Trophoblast cell (in vitro differentiated cells and primary cell): ENCODE measurements at places on chromosomes 7 and 10.

DNA sequence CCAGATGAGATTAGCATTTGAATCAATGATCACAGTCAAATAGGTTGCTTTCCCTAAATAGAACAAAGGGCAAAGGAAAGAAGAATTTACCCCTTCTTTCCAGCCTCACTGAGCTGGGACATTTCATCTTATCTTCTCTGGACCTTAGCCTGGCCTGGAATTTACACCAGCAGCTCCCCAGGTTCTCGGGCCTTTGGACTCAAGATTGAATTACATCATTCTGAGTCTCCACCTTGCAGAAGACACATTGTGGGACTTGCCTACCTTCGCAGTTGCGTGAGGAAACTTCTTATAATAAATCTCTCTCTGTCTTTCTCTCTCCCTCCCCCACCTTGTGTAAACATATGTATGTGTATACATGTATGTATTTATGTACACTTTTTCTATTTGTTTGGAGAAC lies 732.4 kb downstream of the IPMK start:
- no peaks in the 10 kb centered on the region for H3K36me3 ChIP-seq
- no peak overlapping the region for H3K4me3 ChIP-seq
- no peak for DNase-seq
- no peaks in the 10 kb centered on the region for H3K27me3 ChIP-seq
- no peaks in the 10 kb centered on the region for H3K4me1 ChIP-seq

DNA sequence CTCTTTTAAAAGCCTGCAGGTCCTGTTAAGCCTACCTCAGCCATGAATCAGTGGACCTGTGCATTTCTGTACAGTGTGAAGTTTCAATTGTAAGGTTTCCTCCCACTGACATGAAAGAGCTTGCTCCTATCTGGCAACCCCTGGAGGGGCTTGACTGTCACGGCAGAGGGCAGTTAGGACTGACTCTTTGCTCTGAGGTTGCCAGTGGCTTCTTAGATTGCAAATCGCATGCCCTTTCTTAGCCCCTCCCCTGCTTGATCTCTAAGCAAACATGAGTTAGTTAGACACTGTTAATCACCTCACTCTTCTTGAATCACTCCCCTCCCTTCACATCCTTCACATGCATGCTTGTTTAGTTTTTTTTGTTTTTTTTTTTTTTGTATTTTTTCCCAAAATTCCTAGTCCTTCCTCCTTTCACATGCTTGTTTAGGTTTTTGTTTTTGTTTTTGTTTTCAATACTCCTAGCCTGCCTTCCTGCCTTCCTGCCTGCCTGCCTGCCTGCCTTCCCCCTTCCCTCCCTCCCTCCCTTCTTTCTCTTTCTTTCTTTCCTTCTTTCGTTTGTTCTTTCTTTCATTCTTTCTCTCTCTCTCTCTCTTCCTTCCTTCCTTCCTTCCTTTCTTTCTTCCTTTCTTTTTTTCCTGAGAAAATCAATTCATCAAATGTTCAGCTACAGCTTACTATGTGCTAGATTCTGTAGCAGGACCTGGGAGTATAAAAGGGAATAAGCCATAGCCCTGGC lies 6.0 kb upstream of the HIPK2 start:
- H3K4me1 ChIP-seq: no peaks in the 10 kb centered on the region
- DNase-seq: no peak
- H3K4me3 ChIP-seq: no peak overlapping the region
- H3K36me3 ChIP-seq: no peaks in the 10 kb centered on the region
- H3K27me3 ChIP-seq: peaks cover 11% of the 10 kb centered on the region

GRCh38 chr10:22319980-22320558 lies 830 bp upstream of the BMI1 start:
- H3K4me3 ChIP-seq: peak overlapping the region; percentile 49
- peaks cover 2% of the 10 kb centered on the region for H3K4me1 ChIP-seq
- H3K27ac ChIP-seq: no peak overlapping the region
- no peaks in the 10 kb centered on the region for H3K36me3 ChIP-seq
- no peak for DNase-seq

DNA sequence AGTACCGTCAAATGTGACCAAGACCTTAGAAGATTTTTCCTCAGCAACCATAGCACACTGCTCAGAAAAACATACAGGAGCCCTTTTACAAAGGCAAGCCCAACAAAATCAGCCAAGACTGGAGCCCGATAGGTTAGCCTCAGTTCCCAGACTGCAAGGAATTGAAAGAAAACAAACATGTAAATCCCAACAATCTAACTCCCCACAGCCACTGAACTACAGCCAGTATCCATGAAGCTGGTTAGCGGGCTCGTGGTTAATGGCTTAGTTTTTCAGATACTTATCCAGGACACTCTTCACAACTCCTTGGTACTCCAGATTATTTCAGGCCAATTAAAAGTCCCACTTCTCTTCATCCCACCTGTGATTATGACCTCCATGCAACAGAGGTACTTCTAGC lies 201.6 kb downstream of the IPMK start:
- DNase-seq: no peak
- H3K27ac ChIP-seq: no peak overlapping the region
- H3K36me3 ChIP-seq: no peaks in the 10 kb centered on the region
- peaks cover 4% of the 10 kb centered on the region for H3K4me1 ChIP-seq

GRCh38 chr10:14550471-14550981 lies 219.8 kb upstream of the FRMD4A start:
- H3K27me3 ChIP-seq: no peaks in the 10 kb centered on the region
- no peak for DNase-seq
- peaks cover 5% of the 10 kb centered on the region for H3K36me3 ChIP-seq

DNA sequence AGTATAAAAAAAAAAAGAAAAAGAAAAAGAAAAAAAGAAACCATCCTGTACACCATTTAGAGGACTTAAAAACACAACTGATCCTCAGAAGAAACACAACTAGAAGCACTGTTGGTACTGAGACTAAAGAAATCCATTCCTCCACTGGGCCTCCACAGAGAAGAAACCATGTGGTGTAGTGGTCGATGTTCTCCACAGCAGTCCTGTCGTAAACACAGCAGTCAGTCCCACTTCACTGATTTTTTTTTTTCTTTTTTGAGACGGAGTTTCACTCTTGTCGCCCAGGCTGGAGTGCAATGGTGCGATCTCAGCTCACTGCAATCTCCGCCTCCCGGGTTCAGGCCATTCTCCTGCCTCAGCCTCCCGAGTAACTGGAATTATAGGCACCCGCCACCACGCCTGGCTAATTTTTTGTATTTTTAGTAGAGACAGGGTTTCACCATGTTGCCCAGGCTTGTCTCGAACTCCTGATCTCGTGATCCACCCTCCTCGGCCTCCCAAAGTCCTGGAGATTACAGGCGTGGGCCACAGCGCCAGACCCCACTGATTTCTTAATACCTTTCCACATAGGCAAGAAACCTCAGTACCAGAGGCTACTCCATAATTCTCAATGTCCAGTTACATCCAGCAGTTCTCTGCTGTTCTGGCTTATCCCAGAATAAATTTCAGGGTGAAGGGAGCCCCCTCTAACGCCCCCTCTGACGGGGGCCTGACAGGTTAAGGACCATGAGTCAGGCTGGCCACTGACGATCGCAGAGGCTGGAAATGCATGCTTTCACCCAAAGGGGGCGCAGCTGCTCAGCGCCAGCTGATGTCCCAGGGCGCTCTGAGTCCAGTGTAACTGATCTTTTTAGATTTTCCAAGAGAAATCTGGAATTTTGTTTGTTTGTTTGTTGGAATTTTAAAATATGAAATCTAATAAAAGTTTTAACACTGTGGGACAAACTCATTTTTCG lies 24.8 kb upstream of the FFAR4 start:
- no peaks in the 10 kb centered on the region for H3K4me1 ChIP-seq
- H3K27me3 ChIP-seq: no peaks in the 10 kb centered on the region
- no peak overlapping the region for H3K4me3 ChIP-seq
- no peak overlapping the region for H3K27ac ChIP-seq
- peak; percentile 72 for DNase-seq

- no peak overlapping the region for H3K4me3 ChIP-seq
- peak; percentile 69 for DNase-seq
- no peaks in the 10 kb centered on the region for H3K27me3 ChIP-seq
- H3K36me3 ChIP-seq: no peaks in the 10 kb centered on the region
Measured at GRCh38 chr10:59560161-59560560, 149.5 kb downstream of the SLC16A9 start.

DNA sequence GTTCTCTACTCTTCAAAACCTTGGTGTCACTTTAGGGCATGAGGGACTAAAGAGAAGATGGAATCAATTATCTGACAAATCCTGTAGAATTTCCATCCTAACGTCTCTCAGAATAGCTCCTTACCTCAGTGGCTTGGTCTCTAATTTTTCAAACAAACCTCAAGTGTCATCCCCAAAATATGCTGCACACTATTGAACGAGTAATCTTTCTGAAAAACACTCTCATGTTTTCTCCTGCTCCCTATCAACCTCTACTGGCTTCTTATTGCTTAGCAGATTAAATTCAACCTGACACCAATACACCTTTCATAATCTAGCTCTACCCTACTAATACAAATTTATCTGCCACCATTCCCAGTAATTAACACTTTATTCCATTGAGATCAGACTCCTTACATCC lies 8.5 kb downstream of the CNOT4 start:
- no peaks in the 10 kb centered on the region for H3K4me1 ChIP-seq
- no peak overlapping the region for H3K4me3 ChIP-seq
- no peaks in the 10 kb centered on the region for H3K27me3 ChIP-seq
- DNase-seq: no peak
- no peaks in the 10 kb centered on the region for H3K36me3 ChIP-seq

DNA sequence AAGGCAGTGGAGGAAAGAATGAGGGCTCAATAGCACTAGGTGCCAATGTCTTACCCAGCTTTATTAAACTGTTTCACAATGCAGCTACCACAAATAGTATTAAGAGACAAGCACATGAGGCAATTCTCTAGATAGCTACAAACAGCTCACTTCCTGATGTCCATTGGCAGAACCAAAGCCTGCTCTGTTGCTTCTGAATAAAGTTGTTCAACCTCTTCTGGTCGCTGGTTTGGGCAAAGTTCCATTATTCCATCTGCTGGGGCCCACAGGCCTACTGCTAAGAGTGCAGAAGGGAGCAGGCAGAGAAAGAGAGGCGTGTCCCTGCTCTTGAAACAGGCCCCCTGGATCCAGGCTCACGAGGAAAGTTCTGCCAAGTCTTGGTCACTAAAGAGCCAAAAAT lies 173.9 kb downstream of the ZNF438 start:
- H3K4me1 ChIP-seq: no peaks in the 10 kb centered on the region
- no peak overlapping the region for H3K27ac ChIP-seq
- H3K36me3 ChIP-seq: no peaks in the 10 kb centered on the region
- no peaks in the 10 kb centered on the region for H3K27me3 ChIP-seq
- no peak overlapping the region for H3K4me3 ChIP-seq

DNA sequence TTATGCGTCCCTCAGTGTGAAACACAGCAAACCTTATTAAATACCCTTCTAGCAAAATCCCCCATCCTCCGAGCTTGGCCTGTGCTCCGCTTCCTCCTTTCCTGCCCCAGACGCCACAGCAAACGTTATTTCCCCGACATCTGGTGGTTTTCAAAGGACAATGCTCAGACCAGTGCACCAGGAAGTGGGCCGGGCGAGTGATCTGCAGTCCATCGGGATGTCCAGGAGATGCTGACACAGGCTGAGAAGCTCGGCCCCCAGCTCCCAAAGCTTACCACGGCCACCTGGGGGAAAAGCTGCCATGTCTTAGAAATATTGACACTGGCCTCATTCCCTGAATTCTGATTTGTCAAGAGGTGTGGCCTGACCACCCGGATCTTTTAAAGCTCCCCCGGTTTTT lies 129.5 kb downstream of the PTPRN2 start:
- H3K4me3 ChIP-seq: no peak overlapping the region
- no peaks in the 10 kb centered on the region for H3K36me3 ChIP-seq
- no peak for DNase-seq
- H3K27ac ChIP-seq: no peak overlapping the region

- no peak overlapping the region for H3K4me3 ChIP-seq
- no peaks in the 10 kb centered on the region for H3K4me1 ChIP-seq
- no peak overlapping the region for H3K27ac ChIP-seq
Measured at GRCh38 chr10:24771943-24772694, 48.4 kb upstream of the ARHGAP21 start.

DNA sequence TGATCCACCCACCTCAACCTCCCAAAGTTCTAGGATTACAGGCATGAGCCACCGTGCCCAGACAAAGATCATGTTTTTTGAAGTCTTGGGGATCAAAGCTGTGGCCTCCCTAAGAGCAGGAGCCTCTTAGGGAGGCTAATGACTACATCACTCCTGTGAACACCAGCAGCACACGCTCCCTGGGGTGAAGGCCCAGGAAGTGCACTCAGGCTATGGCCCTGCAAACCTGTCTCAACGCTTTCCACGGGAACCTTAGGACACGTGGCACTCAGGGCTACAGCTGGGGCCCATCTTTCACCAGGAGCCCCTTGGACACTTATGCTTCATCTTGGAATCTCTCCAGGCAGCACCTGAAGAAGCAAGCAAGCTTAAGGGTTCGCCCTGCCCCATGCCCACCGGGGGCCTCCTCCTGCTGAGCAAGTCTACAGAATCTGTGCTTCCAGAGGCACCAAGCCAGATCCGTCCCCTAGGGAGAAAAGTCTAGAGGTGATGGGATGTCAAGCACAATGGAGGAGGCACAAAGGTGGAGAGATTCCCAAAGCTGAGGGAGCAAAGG lies 18.4 kb downstream of the VSTM4 start:
- H3K4me1 ChIP-seq: no peaks in the 10 kb centered on the region
- H3K27me3 ChIP-seq: peaks cover 3% of the 10 kb centered on the region
- no peak overlapping the region for H3K4me3 ChIP-seq

DNA sequence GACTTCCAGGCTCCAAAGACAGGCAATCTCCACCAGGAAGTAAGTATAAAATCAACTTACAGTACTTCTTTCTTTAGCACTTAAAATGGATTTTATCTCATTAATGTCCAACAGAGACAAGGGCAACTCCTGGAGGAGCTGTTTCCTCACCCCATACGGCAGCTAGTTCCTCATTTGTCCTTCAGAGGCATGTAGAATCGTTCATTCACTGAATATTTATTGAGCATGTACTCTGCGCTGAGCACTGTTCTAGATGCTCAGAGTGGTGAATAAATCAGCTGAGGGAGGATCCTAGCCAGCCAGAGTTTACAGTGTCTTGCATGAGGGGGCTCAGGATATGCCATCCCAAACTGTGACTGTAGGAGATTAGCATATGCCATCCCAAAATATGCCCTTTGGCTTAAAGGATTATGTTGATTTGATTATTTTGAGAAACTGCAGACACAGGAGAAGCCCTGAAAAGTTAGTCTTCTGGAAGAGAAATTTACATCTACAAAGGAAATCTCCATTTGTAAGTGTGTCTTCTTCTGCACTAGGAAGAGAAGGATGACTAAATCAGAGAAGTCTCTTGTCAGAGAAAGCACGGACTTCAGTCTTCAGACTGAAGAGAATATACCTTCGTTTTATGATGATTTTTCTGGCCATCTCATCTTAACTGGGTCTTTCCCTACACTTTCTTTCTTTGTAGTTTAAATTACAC lies 66.9 kb downstream of the BAMBI start:
- H3K4me1 ChIP-seq: no peaks in the 10 kb centered on the region
- no peak overlapping the region for H3K4me3 ChIP-seq
- no peak for DNase-seq
- H3K27ac ChIP-seq: no peak overlapping the region
- H3K27me3 ChIP-seq: no peaks in the 10 kb centered on the region

GRCh38 chr7:95046494-95047240 lies 139.3 kb downstream of the PPP1R9A start:
- no peak overlapping the region for H3K27ac ChIP-seq
- H3K36me3 ChIP-seq: no peaks in the 10 kb centered on the region
- no peaks in the 10 kb centered on the region for H3K27me3 ChIP-seq
- H3K4me1 ChIP-seq: no peaks in the 10 kb centered on the region

- DNase-seq: peak; percentile 57
- no peak overlapping the region for H3K27ac ChIP-seq
- H3K27me3 ChIP-seq: no peaks in the 10 kb centered on the region
- no peaks in the 10 kb centered on the region for H3K36me3 ChIP-seq
Measured at GRCh38 chr10:84540022-84540616, 211.7 kb downstream of the CCSER2 start.
